Activated T-helper 1 cell treated with anti-CD3 and anti-CD28 coated beads, Interleukin-12 subunit alpha, Interleukin-12 subunit beta, Interleukin-2, Interleukin-4 antibody, amounts not matched to agents 30 ng/mL and 10 ng/mL and 1 ng/mL, durations not matched to agents 14 hours and 24 hours and 36 hours (primary cell): ENCODE measurements at places on chromosomes 16 and 17. TPM values are rescaled to one million over a fixed set of nuclear protein-coding genes. Genes with fewer than 3 reads are reported as not detected.

DNA sequence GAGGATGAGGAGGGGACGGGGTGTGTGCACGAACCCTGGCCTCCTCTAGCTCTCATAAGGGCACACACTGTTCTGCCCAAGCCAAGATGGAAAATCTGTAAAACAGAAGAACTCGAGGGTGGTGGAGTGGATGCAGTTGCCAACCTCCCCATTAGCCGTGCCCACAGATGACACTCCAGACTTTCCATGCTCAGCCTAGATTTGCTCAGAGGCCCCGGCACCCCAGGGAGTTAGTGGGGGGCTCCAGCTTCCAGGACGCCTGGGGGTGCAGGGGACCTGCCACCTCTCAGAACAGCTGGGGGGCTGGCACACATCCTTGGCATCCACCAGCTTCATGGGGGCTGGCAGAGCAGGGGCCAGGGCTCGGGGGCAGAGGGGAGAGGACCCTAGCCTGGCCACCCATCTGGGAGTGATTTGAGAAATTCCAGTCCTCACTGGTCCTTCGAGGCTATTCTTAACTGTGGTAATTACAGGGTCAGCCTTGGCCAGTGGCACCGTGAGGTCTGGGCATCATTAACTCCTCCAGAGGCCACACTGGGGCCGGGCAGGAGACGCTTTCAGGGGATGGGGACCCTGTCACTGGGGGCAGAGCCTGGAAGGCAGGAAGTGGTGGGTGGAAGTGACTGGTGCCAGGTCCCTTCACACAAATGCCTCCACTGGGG is 14.3 kb downstream of the VASN start:
- no peak for DNase-seq

- DNase-seq: no peak
Measured at GRCh38 chr17:77424585-77425344, 284.0 kb downstream of the SEC14L1 start.

DNA sequence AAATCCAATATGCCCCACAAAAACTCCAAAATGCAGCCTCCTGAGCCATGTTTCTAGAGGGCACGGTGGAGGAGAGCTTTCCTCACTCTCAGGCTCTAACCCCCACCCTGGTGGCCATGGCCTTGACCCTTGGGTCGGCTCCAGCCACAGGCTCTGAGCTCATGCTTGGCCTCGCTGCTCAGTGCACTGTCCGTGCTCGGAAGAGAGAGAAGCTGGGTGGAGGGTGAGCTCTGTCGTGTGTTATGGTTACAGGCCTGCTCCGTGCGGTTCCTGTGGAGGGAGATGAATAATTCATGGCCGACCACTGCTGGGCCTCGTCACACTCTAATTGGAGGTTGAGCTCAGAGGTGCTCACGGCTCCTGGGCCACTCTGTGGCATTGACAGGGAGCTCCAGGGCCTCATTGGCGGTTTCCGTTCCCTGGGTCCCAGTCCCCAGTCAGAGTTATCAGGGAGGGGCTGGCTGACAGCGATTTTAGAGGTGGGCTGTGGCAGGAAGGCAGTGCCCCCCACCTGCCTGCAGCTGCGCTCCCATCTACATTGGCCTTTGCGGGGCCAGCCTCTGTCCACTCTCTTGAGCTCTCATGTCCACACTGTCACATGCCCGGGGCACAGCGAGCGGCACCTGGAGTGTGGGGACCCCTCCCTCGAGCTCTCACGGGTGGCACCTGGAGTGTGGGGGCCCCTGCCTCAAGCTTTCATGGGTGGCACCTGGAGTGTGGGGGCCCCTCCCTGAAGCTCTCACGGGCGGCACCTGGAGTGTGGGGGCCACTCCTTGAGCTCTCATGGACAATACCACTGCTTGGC is 24.9 kb downstream of the ACSF3 start:
- no peak for DNase-seq

The KCNG4 gene
- not detected in 2 replicates for total RNA-seq
